ENCODE measurements at places on chromosomes 13 and 19. TPM values are rescaled to one million over a fixed set of nuclear protein-coding genes. Genes with fewer than 3 reads are reported as not detected.

GRCh38 chr19:32540621-32541020 lies 40.4 kb upstream of the PDCD5 start:
- no peak for DNase-seq
- no peaks in the 10 kb centered on the region for H3K36me3 ChIP-seq
- no peaks in the 10 kb centered on the region for H3K4me1 ChIP-seq
- H3K27ac ChIP-seq: no peak overlapping the region
- no peaks in the 10 kb centered on the region for H3K27me3 ChIP-seq

DNA sequence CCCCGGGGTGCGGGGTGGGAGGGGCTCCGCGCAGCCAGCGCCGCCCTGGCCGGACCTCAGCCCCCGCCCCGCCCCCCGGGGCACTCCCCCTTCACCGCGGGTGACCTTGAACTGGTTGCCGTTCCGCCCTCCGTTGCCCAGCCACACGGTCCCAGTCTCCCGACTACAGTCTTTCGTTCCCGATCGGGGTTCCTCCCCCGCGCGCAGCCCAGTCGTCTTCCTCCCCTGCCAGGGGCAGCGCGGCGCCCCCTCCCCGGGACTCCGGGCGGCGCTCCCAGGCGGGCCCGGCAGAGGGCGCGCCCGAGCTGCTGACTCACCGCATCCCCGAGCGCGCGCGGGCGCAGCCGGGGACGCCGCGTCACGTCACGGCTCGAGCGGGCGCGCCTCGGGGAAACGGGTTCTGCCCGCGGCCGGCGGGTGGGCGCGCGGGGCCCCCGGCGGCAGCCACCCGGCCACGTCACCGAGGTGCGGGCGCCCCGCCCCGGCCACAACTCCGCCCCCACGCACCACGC lies 459 bp downstream of the MIDN start:
- H3K27me3 ChIP-seq: no peaks in the 10 kb centered on the region
- H3K27ac ChIP-seq: peak overlapping the region; percentile 99

URAD gene
- not detected for total RNA-seq

FSD1 gene
- not detected for total RNA-seq

DNA sequence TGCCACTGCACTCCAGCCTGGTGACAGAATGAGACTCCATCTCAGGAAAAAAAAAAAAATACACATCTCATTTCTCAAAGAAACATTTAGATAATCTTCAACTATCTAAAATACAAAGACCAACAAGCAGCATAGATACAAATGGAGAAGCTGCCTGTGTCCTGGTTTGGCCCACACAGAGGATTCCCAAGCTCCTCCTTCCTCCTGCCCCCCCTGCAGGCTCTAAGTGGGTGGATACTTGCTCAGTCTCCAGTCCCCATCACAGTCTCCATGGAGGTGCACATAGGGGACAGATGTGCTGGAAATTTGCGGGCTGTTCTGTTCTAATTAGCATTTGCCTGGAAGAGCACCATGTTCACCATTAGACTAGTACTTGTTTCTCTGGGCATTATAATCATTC lies 59.9 kb downstream of the ABCC4 start:
- H3K36me3 ChIP-seq: peaks cover 16% of the 10 kb centered on the region
- peaks cover 2% of the 10 kb centered on the region for H3K4me1 ChIP-seq
- no peak overlapping the region for H3K27ac ChIP-seq
- H3K27me3 ChIP-seq: no peaks in the 10 kb centered on the region

DNA sequence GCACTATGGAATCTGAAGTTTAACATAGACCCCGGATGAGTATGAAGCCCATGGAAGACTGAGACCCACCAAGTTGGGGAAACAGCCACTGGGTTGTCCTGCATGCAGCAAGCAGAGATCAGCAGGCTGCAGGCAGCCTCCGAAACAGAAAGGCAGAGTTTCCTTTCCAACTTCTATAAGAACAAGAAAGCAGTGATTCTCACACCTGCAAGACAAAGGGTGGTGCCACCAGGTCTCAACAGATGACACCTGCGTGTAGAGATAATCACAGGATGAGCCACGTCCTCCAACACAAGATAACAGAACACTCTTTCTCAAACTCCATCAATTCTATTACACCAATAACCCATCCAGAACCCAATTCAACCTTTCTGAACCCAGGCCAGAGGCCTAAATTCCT lies 457.9 kb downstream of the FOXO1 start:
- no peaks in the 10 kb centered on the region for H3K36me3 ChIP-seq
- H3K4me3 ChIP-seq: no peak overlapping the region
- no peaks in the 10 kb centered on the region for H3K27me3 ChIP-seq
- H3K4me1 ChIP-seq: peaks cover 11% of the 10 kb centered on the region
- no peak overlapping the region for H3K27ac ChIP-seq

DNA sequence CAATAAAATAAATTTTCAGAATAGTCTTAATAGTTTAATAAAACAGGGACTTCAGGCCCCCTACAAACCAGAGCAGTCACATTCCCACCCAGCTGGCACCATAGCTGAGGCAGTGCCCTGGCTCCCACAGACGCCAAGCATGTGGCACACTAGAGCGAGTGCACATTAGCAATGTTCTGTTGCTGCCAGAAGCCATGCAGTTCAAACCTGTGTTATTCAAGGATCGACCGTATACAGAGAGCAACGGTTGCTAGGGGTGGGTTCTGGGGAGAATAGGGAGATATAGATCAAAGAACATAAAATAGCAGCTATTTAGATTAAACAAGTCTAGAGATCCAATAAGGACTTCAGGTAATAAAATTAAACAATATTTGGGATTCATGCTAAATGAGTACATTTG lies 419.3 kb upstream of the KLHL1 start:
- no peak overlapping the region for H3K27ac ChIP-seq
- no peaks in the 10 kb centered on the region for H3K36me3 ChIP-seq

GRCh38 chr19:42048992-42049391 lies 21.0 kb downstream of the GRIK5 start:
- H3K27ac ChIP-seq: no peak overlapping the region
- peaks cover 10% of the 10 kb centered on the region for H3K4me1 ChIP-seq
- no peak for DNase-seq
- no peak overlapping the region for H3K4me3 ChIP-seq
- H3K36me3 ChIP-seq: no peaks in the 10 kb centered on the region

ERICH4 gene
- not detected for total RNA-seq

GRCh38 chr19:15371786-15372380 lies 7.7 kb downstream of the AKAP8 start:
- H3K27ac ChIP-seq: no peak overlapping the region
- no peak for DNase-seq
- H3K27me3 ChIP-seq: no peaks in the 10 kb centered on the region
- H3K4me1 ChIP-seq: peaks cover 36% of the 10 kb centered on the region

GRCh38 chr13:49878682-49879081 lies 57.5 kb downstream of the SPRYD7 start:
- H3K4me3 ChIP-seq: no peak overlapping the region
- H3K36me3 ChIP-seq: no peaks in the 10 kb centered on the region
- H3K27me3 ChIP-seq: no peaks in the 10 kb centered on the region
- H3K4me1 ChIP-seq: no peaks in the 10 kb centered on the region
- DNase-seq: no peak

- H3K27me3 ChIP-seq: no peaks in the 10 kb centered on the region
- no peak overlapping the region for H3K27ac ChIP-seq
- no peak overlapping the region for H3K4me3 ChIP-seq
- no peak for DNase-seq
- no peaks in the 10 kb centered on the region for H3K4me1 ChIP-seq
Measured at GRCh38 chr19:6682607-6683128, 12.7 kb upstream of the TNFSF14 start.

SIGLECL1 gene
- not detected for total RNA-seq

ANGPTL8 gene
- 0.48 TPM for total RNA-seq

DNA sequence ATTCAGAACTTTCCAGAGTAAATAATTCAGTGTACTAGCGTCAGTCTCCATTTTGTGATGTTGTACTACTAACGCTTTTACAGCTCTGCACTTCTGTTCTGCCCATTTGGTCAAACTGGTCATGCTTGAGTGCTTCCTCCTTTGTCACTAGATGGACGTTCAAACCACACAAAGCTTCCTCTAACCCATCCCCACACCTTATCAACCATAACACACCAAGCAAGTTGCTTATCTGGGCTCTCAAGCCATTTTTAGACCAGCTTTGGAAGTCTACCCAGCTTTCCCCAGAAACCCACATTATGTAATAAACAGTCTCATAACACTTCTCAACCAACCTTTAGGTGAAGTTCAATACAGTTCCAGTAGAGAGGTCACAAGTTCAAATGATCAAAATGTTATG lies 2.3 kb upstream of the ZNF347 start:
- no peaks in the 10 kb centered on the region for H3K36me3 ChIP-seq
- H3K4me3 ChIP-seq: no peak overlapping the region
- no peaks in the 10 kb centered on the region for H3K27me3 ChIP-seq
- no peaks in the 10 kb centered on the region for H3K4me1 ChIP-seq
- H3K27ac ChIP-seq: no peak overlapping the region

- DNase-seq: no peak
- H3K36me3 ChIP-seq: peaks cover 13% of the 10 kb centered on the region
- H3K27me3 ChIP-seq: no peaks in the 10 kb centered on the region
- H3K4me3 ChIP-seq: peak overlapping the region; percentile 46
Measured at GRCh38 chr13:32737679-32738078, 151.4 kb downstream of the PDS5B start.

All from psoas muscle (tissue), 8 donors.